ENCODE measurements at places on chromosomes 1 and 21.
A peak's percentile ranks its signal among the peaks of the same experiment; 100 is the strongest.

GRCh38 chr1:47224676-47225399 lies 7.2 kb downstream of the TAL1 start:
- no peak for DNase-seq

DNA sequence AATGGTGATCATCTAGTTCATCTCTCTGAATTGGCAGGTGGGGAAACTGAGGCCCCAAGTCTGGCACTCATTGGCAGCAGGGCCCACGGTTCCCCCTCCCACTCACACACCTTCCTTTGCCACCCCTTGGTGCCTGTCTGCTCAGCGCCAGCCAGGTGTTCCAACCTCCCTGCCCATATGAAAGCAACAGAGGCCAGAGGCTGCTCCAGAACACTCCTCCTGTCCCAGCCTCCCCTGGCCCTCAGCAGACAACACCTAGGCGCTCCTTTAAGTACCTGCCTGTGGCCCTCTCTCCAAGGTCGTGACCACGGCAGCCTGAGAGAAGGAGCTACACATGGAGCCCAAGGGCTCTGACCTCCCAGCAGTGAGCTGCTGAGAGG lies 362.3 kb upstream of the VAMP3 start:
- no peak for DNase-seq

DNA sequence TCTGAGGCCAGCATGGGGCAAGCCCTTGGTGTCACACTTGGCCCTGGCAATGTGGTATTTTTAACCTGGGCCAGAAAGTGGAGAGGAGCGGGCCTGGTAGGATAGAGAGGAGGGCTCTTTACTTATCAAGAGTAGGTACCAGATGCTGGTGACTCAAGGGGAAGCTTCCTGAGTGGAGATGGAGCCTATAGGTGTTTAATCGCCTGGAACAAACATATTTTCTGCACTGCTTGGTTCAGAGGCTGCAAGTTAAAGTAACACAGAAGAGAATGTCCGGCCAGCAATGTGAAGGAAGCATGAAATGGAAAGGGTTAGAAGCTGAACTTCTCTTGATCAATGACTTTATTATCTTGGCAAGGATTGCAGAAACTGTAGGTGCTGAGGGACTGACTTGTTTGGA lies 74.3 kb downstream of the DDR2 start:
- no peak for DNase-seq

- no peak for DNase-seq
These were observed 1.5 kb upstream of the TMEM200B start for GRCh38 chr1:29125237-29125641.

DNA sequence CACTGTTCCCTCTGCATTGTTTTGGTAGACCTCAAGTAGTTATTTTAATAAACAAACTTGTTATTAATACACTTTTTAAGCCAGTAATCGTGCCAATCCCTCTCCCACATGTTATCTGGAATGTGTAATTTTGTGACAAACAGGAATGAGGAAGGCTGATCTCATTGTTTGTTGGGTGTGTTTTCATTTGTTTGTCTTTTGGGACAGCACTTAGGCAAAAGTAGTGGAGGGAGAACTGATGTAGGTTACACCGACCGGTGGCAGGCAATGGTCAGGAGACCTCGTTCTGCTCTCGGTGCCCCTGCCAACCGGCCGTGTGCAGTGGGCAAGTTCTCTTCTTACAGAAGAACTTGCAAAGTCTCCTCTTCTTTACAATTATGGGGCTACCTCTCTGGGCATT lies 99.8 kb downstream of the HUNK start:
- no peak for DNase-seq

GRCh38 chr1:24111996-24112779 lies at the start of gene MYOM3:
Gene MYOM3, minus strand, starts transcription at chr1:24112135. Its CDS starts 3,499 bp downstream, at chr1:24108636.
- DNase-seq = peak; percentile 27

- no peak for DNase-seq
These were observed 101.6 kb upstream of the TARDBP start for GRCh38 chr1:10910681-10911489.

GRCh38 chr1:167467126-167467710 lies 51.1 kb downstream of the CD247 start:
- DNase-seq = peak; percentile 24

GRCh38 chr1:53367503-53368313 lies 39.8 kb upstream of the LRP8 start:
- DNase-seq = peak; percentile 17

DNA sequence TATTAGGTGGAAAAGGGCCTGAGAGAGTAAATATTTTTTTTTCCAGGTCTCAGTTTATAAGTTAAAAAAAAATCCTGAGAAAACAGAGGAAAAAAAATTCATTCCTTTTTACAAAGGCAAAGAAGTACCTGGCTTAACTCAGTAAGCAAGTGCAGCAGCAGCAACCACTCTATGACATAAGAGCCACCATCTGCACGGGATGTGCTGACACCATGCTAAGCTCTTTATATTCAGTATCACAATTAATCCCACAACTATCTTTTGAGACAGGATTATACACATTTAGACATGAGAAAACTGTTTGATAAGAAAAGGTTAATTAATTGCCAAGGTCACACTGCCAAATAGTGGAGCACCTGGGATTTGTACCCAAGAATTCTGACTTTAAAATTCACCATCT lies 13.4 kb upstream of the DPT start:
- no peak for DNase-seq

DNA sequence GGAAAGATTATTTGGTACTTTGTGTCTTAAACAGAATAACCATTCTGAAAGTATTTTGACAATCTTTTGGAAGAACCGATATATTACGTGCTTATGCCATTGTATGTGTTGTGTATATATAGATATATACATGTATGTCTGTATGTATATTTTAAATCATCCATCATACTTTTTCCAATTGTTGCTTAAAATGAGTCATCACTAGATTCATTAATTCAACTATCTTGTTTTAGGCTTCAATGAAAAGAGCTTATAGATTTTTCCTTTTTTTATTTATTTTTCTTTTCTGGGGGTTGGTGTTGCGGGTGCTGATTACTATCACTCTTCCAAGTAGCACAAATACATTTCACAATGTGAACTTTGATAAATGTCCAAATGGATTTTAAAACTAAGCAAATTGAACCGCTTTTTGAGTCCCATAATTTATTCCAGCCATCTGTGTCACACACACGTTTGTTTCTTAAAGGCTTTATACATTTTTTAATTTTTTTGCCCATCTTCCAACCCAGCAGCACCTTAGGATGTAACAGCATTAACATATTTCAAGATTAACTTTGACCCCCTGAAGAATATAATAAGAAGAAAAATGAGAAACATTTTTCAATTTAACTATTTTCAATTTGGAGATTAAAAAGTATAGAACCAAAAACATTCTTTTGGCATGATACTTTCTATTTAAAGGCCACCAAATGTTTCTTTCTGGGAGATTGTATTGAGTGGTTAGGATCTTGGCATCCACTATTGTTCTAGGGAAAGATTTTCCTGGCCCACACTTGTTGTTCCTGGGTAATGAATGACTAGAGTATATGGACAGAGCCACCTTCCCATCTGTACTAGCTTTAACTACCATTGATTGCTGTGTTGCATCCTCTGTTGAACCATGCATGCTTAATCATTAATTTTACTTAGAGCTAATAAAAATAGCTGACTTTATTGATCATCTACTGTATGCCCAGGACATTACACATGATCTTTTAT lies 9.3 kb upstream of the DPYD start:
- DNase-seq = no peak

DNA sequence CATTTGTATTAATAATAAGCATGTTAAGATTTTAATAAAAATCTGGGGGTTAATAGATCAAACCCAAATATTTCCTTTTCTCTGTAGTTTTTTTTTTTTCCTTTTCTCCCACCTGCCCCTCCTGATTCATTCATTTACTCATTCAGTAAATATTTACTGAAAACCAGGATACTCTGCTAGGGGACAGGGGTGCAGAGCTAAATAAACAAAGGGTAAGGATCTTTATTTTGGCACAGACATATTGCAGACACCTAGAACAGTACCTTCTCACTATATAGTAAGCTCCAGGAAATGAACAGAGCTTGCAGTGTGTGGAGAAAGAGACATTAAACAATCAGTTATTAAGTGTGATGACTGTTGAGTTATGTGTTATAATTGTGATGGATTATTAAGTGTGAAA lies 60.9 kb downstream of the AK5 start:
- no peak for DNase-seq

DNA sequence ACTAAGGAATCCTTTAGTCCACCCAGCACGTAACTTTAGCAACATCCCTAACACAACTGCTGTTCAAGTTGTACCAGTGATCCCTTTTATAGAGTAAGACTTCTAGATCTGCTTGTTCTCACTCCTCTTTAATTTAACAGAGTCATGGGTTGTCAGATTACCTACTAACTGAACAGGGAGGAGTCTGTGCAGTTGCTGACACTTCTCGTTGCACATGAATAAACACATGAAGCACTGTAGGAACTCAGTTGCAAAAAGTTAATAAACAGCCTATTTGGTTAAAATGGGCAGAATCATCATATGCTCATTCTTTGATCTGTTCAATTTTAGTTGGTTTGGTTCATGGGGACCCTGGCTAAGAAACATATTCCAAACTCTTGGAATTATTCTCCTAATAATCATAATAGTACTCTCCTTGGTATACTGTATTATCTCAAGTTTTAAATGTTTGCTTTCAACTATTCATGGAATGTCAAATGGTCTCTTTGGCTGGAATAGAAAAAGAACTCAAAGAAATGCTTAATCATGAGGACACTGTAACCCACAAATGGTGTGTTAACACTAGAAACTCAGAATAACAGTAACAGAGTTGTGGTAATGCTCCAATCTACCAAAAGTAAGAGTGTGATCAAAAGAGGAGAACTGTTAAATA lies 15.6 kb downstream of the PLPPR5 start:
- DNase-seq = no peak

GRCh38 chr1:6456800-6457466 lies 9.0 kb downstream of the TNFRSF25 start:
- no peak for DNase-seq

GRCh38 chr1:41485605-41486004 lies 1.1 kb upstream of the EDN2 start:
- DNase-seq = no peak

DNA sequence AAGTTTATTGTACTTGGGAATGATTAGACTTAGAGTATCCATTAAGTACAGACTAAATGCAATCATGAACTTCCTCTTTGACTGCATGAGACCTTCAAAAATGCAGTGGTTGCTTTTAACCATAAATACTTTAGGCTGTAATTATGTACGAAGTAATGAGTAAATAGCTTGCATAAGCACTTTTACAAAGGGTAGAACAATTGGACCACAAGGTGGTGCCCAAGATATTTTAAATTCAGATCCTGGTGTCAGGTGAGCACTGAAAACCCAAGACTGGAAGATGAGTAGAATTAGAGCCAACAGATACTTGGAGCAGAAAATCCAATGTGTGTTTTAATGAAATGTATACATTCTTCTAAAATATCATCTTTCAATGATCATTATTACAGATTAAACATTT lies 43.4 kb upstream of the RHOU start:
- no peak for DNase-seq

GRCh38 chr21:42721341-42721824 lies 68.0 kb downstream of the PDE9A start:
- no peak for DNase-seq

DNA sequence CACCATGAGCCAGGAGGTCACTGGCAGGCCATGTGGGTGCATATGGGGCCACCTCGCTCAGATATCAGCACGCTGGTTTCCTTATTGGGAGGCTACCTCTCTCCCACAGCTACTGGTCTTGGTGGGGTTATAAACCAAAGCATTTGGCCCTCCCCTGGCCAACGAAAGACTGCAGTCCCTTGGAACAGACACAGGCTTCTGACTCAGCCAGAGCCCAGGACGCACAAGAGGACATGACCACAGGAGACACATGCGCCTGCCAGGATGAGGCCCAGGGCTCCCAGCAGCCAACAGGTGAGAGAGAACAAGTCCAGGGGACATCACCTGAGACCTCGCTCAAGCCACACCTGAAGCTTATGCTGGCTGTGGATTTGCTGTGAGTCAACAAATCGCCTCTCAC lies 13.8 kb downstream of the NPHP4 start:
- DNase-seq = no peak

- DNase-seq = no peak
These were observed 425.8 kb downstream of the DSCAM start for GRCh38 chr21:40421121-40421520.

- DNase-seq = no peak
These were observed 50.3 kb downstream of the KCNK1 start for GRCh38 chr1:233664253-233664652.

DNA sequence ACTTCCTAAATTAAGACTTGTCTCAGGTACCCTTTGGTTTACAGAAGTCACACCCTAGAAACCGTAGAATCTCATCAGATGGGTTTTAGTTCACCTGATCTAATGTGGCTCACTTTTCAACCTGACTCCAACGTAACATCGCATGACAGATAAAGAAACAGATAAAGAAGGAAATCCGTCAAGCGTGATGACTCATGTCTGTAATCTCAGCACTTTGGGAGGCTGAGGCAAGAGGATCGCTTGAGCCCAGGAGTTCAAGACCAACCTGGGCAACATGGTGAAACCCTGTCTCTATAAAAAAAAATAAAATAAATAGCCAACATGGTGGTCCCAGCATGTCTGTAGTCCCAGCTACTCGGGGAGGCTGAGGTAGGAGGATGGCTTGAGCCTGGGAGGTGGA lies 97.3 kb downstream of the SPSB1 start:
- no peak for DNase-seq

- DNase-seq = no peak
These were observed 170.4 kb upstream of the KCNK2 start for GRCh38 chr1:214912127-214912526.

GRCh38 chr1:114431026-114431425 lies 80.0 kb downstream of the TRIM33 start:
- DNase-seq = no peak

GRCh38 chr1:155531624-155532023 lies 31.0 kb downstream of the ASH1L start:
- DNase-seq = no peak

- DNase-seq = no peak
These were observed 52.3 kb upstream of the COG2 start for GRCh38 chr1:230589951-230590350.
